ENCODE measurements at places on chromosomes 5 and 9. TPM values are rescaled to one million over a fixed set of nuclear protein-coding genes. Genes with fewer than 3 reads are reported as not detected.

FBLL1 gene
- total RNA-seq = 0.32 TPM

IFNA2 gene
- not detected for total RNA-seq

PCDHGA3 gene
- total RNA-seq = 0.57 TPM

SPOCK1 gene
- total RNA-seq = 23.2 TPM

FRMD3 gene
- 19.3 TPM for total RNA-seq

FAM78A gene
- 1.7 TPM for total RNA-seq

EIF4E1B gene
- total RNA-seq = not detected

PTGER4 gene
- total RNA-seq = 62.8 TPM

DMAC1 gene
- 10.8 TPM for total RNA-seq

GRCh38 chr5:159955056-159955624, 38.9 kb downstream of the ADRA1B start:
- DNase-seq = peak; percentile 57

GRCh38 chr9:126915846-126916543, 1.4 kb downstream of the RALGPS1 start:
- no peak for DNase-seq

- DNase-seq = no peak
Measured at GRCh38 chr5:112385969-112386368, 33.1 kb downstream of the EPB41L4A start.

- DNase-seq = no peak
Measured at GRCh38 chr9:6079386-6079785, 64.0 kb upstream of the RANBP6 start.

GRCh38 chr9:123310551-123311249, 42.3 kb upstream of the STRBP start:
- no peak for DNase-seq

DNA sequence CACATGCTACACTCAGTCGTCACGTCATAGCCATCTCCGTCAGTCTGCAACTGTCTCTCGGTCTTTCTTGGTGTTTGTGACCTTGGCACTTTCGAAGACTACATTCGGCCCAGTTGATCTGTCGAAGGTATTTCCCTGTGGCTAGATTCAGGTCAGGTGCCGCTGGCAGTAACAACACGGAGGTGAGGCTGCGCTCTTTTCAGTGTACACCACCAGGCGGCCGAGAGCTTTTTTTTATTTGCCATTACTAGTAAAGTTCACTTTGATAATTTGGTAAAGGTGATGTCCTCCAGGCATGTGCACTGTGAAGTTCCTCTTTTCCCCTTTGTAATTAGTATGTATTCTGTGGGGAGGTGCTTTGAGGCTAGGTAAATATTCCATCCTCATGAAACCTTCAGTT, 49.7 kb downstream of the RNF130 start:
- no peak for DNase-seq

GRCh38 chr9:4592886-4593285, 69.2 kb upstream of the PLPP6 start:
- DNase-seq = peak; percentile 14

GRCh38 chr9:111896942-111897600, 457 bp downstream of the UGCG start:
- DNase-seq = no peak

DNA sequence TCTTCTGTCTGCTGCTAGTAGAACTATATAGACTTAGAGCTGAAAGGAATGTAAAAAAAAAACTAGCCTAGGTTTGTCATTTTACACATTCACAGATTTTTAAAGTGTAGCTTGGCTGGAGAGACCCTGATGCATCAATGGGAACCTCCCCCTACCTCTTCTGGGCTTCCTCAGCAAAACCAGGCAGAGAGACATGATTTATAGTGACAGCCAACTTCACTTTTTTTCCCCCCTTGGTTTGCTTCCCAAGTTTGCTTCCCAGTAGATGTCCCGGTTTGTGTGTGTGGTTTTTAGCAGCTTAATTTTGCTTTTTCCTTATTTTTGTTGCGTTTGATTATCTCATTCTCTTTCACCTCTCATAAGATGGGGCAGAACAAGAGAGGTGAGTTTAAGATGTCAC, 1.8 kb downstream of the OTULIN start:
- no peak for DNase-seq

DNA sequence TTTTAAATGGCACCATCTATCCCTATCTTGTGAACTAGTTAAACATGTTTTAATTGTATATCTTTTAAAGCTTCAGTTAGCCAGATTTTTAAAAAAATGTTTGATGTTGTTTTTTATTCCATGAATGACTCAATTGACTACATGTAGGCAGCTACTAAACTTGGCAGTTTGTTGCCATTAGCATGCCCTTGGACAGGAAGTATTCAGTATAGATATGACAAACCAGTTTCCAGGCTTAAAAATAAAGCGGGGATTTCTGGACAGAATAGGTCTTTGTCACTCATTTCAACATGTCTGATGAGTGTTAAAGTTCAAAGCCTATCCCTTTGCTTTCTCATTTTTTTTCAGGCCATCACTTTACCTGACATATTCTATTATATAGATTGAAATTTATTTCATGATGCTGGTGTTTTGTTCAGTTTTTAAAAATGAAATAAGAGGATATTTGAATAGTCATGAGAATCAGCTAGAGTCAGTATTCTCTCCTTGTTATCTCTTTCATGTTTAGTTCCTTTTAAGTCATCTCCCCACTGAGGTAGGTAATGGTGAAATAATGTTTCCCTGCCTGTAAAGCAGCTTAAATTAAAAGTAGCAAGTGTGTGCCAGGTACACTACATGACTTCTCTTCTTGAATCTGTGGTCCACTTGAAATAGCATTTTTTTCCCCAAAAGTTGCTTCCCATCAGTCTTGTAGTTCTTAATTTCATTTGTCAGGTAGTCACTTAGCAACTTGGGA, 11.9 kb downstream of the TNFAIP8 start:
- peak; percentile 54 for DNase-seq

- no peak for DNase-seq
Measured at GRCh38 chr5:83837265-83837907, 116.7 kb upstream of the HAPLN1 start.
